ENCODE measurements at places on chromosomes 12 and 14.
A peak's percentile ranks its signal among the peaks of the same experiment; 100 is the strongest.

- DNase-seq, result no peak
These were observed 1.3 kb upstream of the TAS2R14 start for GRCh38 chr12:10940389-10940788.

DNA sequence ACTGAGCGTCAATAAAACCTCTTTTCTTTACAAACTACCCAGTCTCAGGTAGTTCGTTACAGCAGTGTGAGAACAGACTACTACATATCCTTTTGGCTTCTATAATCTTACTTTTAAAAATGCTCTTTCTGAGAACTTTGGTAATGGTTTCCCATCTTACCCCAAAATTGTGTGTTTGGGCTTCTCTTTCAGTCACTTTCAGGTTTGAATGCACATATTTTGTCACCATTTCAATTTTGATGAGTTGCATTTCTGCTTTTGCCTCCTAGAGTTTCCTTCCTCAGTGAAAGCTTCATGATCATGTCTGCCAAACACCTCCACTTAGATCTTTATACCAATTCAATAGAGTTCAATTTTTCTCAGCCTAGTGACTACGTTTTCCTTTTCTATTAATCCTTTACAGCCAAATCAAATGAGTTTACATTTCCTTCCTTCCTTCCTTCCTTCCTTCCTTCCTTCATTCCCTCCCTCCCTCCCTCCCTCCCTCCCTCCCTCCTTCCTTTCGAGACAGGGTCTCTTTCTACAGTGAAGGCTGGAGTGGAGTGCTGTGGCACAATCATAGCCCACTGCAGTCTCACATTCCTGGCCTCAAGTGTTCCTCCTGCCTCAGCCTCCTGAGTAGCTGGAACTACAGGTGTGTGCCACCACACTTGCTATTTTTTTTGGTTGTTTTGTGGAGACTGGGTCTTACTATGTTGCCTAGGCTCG, 124.9 kb downstream of the BCAT1 start:
- DNase-seq, result no peak

- no peak for DNase-seq
These were observed 48.2 kb upstream of the MANSC4 start for GRCh38 chr12:27828196-27828595.

GRCh38 chr12:119363490-119363889, 29.0 kb downstream of the CCDC60 start:
- no peak for DNase-seq

GRCh38 chr12:47141459-47141858, 61.7 kb upstream of the AMIGO2 start:
- no peak for DNase-seq

GRCh38 chr14:72546344-72547016, 347.4 kb downstream of the DPF3 start:
- DNase-seq, result no peak

GRCh38 chr12:70907412-70907811, 13.1 kb downstream of the PTPRR start:
- no peak for DNase-seq

- no peak for DNase-seq
These were observed 41.5 kb downstream of the BEST3 start for GRCh38 chr12:69657376-69658137.

DNA sequence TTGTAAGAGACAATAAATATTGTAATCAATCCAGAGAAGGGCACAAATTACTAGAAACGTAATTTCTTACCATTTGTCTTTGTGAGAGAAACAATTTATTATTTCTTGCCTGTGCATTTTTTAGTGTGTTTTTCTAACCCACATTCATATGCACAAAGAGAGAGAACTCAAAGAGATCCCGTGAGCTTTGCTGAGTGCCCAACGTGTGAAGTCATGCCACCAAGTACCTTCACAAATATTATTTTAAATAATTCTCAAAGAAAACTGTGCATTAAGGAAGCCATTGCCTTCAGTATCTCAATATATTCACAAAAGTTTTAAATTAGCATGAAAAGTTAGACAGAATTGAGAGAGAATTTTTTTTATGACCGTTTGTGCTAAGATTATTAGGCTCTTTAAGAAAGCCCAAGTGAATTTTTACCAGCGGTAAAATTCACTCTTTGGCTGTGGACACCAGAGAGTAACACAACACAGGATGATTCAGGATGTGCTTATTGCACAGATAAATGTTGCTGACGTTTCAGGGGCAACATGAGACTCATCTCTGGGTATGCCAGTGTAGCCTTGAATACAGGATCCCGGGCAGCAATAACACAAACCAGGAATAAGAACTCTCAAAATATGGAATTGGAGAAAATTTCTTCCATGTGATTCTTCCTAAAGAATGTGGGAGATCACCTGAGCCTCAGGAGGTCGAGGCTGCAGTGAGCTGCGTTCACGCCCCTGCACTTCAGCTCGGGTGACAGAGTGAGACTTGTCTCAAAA, 2.9 kb downstream of the ARHGDIB start:
- DNase-seq, result no peak

DNA sequence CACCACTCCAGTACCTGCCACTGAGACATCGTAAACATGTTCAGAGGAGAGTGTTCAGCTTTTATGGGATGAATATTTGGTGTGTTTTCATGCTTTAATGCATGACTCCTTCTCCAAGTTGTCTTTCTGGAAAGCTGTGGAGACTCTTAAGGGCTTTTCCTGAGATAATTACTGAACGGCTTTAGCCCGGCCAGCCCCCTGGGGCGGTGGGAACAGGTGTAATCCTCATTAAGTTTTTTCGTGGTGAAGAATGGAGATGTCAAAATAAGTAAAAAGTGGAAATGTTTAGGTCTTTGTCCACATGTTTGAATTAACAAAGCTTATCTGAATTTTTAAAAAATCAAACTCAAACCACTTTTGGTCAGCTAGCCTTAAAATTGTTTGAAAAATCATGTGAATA, 1.5 kb downstream of the SYNE2 start:
- DNase-seq, result no peak

DNA sequence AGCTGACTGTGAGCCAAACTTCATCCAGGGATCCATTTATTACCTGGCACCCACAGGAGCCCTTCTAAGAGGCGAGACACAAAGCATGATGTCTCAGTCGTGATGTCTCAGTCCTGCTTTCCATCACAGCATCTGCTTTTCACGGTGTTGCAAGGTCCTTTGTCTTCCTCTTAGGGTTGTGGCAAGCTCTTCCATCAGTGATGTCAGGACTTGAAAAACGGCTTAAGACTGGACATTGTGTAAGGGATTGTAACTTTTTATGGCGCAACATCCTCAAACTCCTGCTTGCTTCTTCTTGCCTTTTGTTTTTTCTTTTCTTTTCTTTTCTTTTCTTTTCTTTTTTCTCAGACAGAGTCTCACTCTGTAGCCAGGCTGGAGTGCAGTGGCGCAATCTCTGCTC, 586.5 kb upstream of the TMEM132C start:
- no peak for DNase-seq

DNA sequence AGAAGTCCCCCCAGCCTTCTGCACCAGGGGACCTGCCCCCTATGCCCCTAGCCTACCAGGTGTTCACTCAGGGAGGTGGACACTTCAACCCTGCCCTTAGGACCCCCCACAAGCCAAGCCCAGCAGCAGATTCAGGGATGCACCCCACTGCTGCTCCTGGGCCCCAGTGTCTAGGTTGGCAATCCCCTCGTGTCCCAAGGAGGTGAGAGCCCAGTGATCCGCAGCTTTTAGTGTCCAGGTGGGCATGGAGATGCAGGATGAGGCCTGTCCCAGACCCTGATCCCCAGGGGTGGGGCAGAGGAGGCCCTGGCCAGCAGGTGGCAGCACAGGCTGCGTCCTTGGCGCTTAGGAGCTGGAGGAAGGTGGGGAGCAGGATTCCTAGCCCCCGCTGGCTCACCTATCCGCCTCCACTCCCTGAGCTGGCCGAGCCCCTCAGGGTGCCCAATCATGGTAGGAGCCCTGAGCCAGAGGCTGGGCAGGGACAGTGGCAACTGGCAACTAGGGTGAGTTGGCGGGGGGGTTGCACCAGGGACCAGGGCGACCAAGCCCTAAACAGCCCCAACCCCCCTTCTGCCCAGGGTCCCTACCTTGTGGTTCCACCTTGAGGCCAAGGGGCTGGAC, 4.1 kb downstream of the CKB start:
- DNase-seq, result peak; percentile 48

- peak; percentile 16 for DNase-seq
These were observed 2.8 kb downstream of the SRSF9 start for GRCh38 chr12:120466560-120467315.

- no peak for DNase-seq
These were observed 535.3 kb upstream of the TMEM132C start for GRCh38 chr12:127731657-127732056.

- DNase-seq, result no peak
These were observed 11.1 kb downstream of the TTC5 start for GRCh38 chr14:20294636-20295035.

DNA sequence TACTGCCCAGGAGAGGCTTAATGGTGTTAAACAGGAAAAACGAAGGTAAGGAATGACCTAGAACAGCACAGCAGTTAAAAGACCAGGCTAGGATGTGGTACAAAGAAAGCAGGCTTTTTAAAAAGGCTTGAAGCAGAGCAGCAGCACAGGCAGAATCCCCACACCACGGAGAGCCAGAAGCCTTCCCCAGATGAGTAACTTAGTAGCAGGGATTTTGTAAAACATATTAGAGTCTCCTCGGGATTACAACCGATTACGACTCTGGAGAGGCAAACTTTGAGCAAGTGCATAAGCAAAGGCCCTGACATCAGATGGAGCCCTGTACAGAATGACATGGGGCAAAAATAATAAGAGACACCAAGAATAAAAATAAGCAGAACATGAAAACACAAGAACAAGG, 37.1 kb upstream of the DHRS4 start:
- DNase-seq, result no peak

DNA sequence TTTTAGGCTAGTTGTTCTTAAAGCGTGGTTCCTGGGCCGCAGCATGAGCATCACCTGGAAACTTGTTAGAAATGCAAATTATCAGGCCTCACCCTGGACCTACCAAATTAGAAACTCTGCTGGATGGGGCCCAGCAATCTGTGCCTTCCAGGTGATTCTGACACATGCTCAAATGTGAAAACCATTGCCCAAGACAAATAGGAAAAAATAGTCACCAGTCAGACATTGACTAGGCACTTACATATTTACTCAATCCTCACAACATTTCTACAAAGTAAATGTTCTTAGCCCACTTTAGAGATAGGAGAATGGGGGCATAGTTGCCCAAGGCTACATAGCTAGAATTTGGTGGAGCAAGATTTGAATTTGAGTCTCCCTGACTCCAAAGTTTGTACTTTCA, 3.3 kb downstream of the CELA1 start:
- no peak for DNase-seq

- DNase-seq, result no peak
These were observed 82.1 kb downstream of the SAMD4A start for GRCh38 chr14:54649056-54649455.

GRCh38 chr12:50078281-50078680, 6.9 kb upstream of the SMARCD1 start:
- no peak for DNase-seq

Data from T follicular helper cell (primary cell).